ENCODE measurements at places on chromosomes 11 and 22. TPM values are rescaled to one million over a fixed set of nuclear protein-coding genes. Genes with fewer than 3 reads are reported as not detected.

DNA sequence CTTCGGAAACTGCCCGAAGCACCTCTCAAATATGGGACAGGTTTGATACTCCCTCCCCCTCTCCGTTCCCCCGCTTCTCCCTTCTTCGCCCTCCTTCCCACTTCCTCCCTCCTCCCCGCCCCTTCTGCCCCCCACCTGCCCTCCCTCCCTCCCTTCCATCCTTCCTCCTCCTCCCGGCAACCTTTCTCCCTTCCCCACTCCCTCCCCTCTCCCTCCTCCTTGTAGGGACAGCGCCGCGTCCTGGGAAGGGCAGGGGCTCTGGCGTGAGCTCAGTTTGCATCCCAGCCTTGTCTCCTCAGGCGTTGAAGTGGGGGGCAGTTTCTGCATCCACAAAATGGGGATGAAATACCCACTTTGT lies 6.1 kb upstream of the NFAM1 start:
- H3K27ac ChIP-seq: no peak overlapping the region
- H3K27me3 ChIP-seq: peaks cover 20% of the 10 kb centered on the region
- no peaks in the 10 kb centered on the region for H3K36me3 ChIP-seq
- no peak for DNase-seq

DNA sequence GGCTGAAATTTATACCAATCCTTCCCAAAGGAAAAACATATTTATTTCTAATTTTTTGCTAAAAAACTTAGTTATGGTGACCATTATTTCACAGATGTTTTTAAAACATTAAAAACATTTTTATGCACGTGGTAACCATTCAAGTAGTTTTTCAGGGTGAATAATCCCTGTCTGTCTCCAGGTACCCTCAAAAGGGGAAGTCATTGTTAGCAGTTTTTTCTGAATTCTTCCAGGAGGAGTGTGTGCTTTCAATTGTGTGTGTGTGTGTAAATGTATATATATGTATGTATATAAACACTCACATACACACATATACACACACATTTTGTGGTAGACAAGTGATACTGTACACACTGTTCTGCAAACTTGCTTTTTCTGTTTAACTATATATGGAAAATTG lies 43.9 kb downstream of the MIAT start:
- no peak overlapping the region for H3K27ac ChIP-seq
- no peak overlapping the region for H3K4me3 ChIP-seq
- peaks cover 7% of the 10 kb centered on the region for H3K36me3 ChIP-seq
- H3K27me3 ChIP-seq: no peaks in the 10 kb centered on the region
- peaks cover 2% of the 10 kb centered on the region for H3K4me1 ChIP-seq

DNA sequence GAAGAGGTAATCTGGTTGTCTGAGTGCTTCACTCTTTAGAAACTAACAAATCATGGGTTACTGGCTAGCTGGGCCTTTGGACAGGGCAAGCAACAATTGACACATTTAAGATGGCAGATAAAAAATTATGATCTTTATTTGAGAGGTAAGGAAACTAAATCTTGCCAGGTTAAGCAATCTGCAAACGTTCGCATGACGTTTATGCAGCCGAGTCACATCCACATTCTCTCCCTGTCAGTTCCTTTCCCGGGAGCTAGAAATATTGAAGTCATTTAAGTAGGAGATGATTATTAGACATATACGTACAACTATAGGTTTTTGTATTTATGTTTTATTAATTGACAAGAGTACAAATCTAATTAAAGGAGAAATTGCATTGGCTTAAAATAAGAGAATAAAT lies 57.4 kb upstream of the RCN1 start:
- no peak overlapping the region for H3K27ac ChIP-seq
- H3K4me3 ChIP-seq: no peak overlapping the region
- no peaks in the 10 kb centered on the region for H3K36me3 ChIP-seq
- DNase-seq: peak; percentile 23
- H3K27me3 ChIP-seq: no peaks in the 10 kb centered on the region
- peaks cover 6% of the 10 kb centered on the region for H3K4me1 ChIP-seq

DNA sequence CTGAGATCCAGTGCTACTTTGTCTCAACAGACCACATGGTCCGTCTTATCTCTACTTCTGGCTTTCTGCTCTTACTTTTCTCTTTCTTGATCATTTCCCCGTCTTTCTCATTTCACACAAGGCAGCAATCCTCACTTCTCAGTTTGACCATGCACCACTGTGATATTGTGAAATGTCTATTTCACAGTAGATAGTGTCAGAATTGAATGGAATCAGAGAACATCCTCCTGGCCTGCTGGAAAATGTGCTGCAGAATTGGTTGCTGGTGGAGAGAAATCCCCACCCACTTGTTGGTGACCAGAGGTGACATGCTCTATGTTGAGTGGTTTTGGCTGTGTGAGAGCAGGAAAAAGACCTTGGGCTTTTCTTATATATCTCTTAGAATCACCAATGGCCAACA lies 57.8 kb upstream of the RCN1 start:
- no peak overlapping the region for H3K27ac ChIP-seq
- no peaks in the 10 kb centered on the region for H3K27me3 ChIP-seq

- peaks cover 37% of the 10 kb centered on the region for H3K4me1 ChIP-seq
- peak overlapping the region; percentile 99 for H3K27ac ChIP-seq
- DNase-seq: peak; percentile 82
- no peak overlapping the region for H3K4me3 ChIP-seq
Measured at GRCh38 chr11:69014084-69014851, 1.2 kb upstream of the MRGPRF start.

- no peak for DNase-seq
- no peaks in the 10 kb centered on the region for H3K4me1 ChIP-seq
- H3K4me3 ChIP-seq: no peak overlapping the region
- peaks cover 16% of the 10 kb centered on the region for H3K27me3 ChIP-seq
- no peaks in the 10 kb centered on the region for H3K36me3 ChIP-seq
Measured at GRCh38 chr11:119586181-119586580, 142.8 kb downstream of the NECTIN1 start.

GRCh38 chr11:127738771-127739286 lies 738.3 kb upstream of the KIRREL3 start:
- no peak overlapping the region for H3K27ac ChIP-seq
- no peaks in the 10 kb centered on the region for H3K36me3 ChIP-seq
- no peaks in the 10 kb centered on the region for H3K4me1 ChIP-seq

DNA sequence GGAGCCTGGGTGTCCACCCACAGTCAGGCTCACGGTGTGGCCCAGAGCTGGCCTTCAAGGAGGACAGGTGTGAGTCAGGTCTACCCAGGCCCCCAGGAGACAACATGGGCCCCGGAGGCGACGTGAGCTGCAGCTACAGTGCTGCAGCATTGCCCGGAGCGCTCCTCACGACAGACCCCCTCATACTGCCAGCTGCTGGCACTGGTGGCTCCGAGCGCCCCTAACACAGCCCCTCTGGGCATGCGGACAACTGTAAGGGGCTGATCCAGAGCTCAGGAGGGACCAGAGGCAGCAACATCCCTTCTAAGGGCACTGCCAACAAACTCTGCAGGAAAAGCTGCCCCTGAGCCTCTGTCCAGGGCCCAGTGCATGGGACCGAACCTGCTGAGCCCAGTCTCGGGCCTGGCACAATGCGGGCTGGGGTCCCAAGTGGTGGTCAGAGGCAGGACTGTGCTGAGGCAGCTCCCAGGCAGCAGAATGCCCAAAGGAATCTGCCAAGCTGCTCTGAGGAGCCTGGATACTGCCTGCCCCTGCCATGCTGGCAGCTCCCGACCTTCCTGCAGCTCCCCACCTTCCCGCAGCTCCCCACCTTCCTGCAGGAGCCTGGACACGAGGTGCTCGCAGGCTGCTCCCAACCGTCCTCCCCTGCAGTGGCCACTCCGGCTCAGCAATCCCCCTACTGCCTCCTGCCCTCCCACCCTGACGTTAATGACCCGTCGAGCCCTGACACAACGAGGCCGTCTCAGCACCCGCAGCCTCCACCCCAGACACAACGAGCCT lies 15.1 kb downstream of the CHID1 start:
- H3K27me3 ChIP-seq: no peaks in the 10 kb centered on the region
- no peak overlapping the region for H3K27ac ChIP-seq
- peaks cover 2% of the 10 kb centered on the region for H3K4me1 ChIP-seq
- no peak overlapping the region for H3K4me3 ChIP-seq

DNA sequence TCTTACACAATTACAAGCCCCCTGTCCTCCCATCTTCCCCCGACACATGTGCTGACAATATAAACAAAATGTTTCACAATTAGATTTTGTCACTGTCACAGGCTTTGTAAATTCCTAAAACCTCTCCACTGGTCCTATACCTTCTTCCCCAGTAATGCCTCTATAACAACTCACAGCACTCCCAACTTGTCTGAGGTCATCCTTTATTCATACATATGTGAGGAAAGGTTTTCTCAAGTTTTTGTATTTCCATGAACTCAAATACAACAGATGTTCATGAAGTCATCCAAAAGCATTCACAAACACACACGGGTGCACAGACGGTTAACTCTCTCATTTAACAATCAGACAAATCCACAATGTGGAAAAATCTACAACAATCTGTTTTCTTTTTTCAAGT lies 1.9 kb downstream of the OR52H1 start:
- no peaks in the 10 kb centered on the region for H3K27me3 ChIP-seq
- no peak overlapping the region for H3K27ac ChIP-seq
- H3K4me1 ChIP-seq: no peaks in the 10 kb centered on the region
- H3K36me3 ChIP-seq: no peaks in the 10 kb centered on the region

GRCh38 chr11:77503006-77503405 lies 29.1 kb upstream of the PAK1 start:
- peaks cover 17% of the 10 kb centered on the region for H3K27me3 ChIP-seq
- DNase-seq: peak; percentile 19
- H3K27ac ChIP-seq: no peak overlapping the region
- no peaks in the 10 kb centered on the region for H3K36me3 ChIP-seq

GRCh38 chr11:128607819-128608218 lies 20.5 kb upstream of the ETS1 start:
- peaks cover 15% of the 10 kb centered on the region for H3K27me3 ChIP-seq
- no peaks in the 10 kb centered on the region for H3K4me1 ChIP-seq
- H3K4me3 ChIP-seq: no peak overlapping the region
- no peaks in the 10 kb centered on the region for H3K36me3 ChIP-seq
- DNase-seq: no peak
- H3K27ac ChIP-seq: no peak overlapping the region

- H3K4me1 ChIP-seq: no peaks in the 10 kb centered on the region
- no peak for DNase-seq
- no peak overlapping the region for H3K27ac ChIP-seq
- no peaks in the 10 kb centered on the region for H3K36me3 ChIP-seq
- H3K4me3 ChIP-seq: no peak overlapping the region
Measured at GRCh38 chr22:19321757-19322156, 30.2 kb upstream of the CLTCL1 start.

DNA sequence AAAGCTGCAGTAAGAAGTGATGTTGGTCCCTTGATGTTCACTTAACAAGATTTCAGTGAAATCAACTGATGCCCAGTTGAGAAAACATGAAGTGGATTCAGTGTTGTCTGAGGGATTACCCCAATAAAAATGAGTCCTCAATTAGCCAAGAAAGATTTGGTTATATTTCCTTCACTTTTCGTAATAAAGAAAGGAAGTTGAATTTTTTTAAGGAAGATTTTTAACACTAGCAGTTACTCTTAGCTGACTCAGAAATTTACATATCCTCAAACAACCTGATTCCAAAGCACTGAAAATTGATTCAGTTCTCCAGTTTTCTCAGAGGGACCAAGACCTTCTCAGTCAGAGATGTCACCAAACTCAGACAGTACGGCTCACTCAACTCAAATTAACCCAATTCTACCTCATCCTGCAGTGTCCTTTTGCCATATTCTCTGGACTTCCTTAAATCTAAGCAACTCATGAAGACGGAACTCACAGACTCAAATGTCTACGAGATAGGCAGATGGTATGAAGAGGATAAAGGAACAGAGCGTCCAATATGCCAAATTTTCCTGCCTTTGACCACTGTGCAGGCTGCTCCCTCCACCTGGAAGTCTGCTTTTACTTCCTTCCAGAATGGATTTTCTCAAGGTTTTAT lies 22.8 kb downstream of the SLC5A4 start:
- H3K4me3 ChIP-seq: no peak overlapping the region
- no peaks in the 10 kb centered on the region for H3K4me1 ChIP-seq
- DNase-seq: no peak

DNA sequence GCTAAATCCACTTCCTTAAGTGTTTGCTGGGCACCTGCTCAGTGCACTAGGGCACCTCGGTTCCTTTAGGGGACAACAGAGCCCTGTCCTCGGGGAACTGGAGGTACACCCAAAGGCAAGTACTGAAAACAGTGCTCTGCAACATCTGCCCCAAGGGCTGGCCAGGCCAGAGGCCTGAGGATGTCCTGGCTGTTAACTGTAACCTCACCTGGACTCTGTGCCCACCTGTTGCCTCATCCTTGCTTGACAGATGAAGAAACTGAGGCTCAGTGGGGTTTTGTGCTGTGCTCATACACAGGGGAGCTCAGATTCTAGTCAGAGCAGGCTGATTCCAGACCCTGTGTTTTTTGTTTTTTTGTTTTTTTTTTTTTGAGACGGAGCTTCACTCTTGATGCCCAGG lies 2.6 kb downstream of the SEC14L4 start:
- no peak overlapping the region for H3K4me3 ChIP-seq
- H3K27ac ChIP-seq: no peak overlapping the region
- H3K36me3 ChIP-seq: no peaks in the 10 kb centered on the region
- DNase-seq: no peak

DNA sequence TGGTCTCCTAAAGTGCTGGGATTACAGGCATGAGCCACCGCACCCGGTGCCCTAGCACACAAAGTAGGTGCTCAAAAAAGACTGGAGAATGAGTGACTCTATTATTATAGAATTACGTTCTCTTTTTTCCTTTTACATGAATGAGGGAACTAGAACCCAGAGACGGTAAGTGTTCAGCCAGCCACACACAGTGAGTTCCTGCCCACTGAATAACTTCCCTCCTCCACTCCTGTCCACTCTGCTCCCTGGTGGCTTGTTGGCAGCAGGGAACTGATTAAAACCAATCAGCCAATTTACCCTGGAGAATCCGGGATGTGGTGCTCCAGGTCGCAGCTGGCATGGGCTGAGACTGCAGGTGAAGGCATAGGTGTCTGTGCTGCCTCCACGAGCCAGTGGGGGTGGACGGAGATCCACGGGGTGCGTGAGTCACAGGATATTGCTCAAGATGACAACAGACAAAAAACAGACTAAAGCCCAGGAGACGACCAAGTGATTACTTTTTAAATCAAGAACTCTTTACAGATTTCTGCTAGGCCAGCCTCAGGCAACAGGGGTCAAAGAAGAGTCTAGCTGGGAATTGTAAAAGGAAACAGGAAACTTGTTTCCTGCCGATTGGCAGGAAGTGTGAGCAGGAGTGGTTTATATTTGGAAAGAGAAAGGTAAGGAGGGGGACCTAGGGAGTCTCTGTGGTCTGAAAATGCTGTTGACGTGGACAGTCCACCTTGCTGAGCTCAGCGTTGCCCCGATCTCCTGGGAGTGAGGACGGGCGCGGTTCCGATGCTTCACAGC lies 95.2 kb upstream of the TP53I11 start:
- H3K27me3 ChIP-seq: peaks cover 16% of the 10 kb centered on the region
- DNase-seq: peak; percentile 50
- peak overlapping the region; percentile 19 for H3K27ac ChIP-seq
- no peak overlapping the region for H3K4me3 ChIP-seq
- no peaks in the 10 kb centered on the region for H3K36me3 ChIP-seq

Gene OR2AG2
- 0.28 TPM for total RNA-seq

Gene NRXN2
- 0.18 TPM for total RNA-seq

Gene MMP12
- total RNA-seq: not detected

Gene FAM180B
- not detected for total RNA-seq

Gene OR51F1
- total RNA-seq: not detected

All from IMR-90 (cell line).